C1 segment of cervical spinal cord (tissue), 14 donors: ENCODE measurements at places on chromosomes 3 and 15.

- no peak for DNase-seq
These were observed 32.3 kb downstream of the CACNA1D start for GRCh38 chr3:53526704-53527055.

- DNase-seq = no peak
These were observed 87.2 kb upstream of the KLF13 start for GRCh38 chr15:31239409-31239808.

- DNase-seq = no peak
These were observed 9.9 kb downstream of the KY start for GRCh38 chr3:134640872-134641470.

- DNase-seq = no peak
These were observed 314.4 kb downstream of the MECOM start for GRCh38 chr3:169348929-169349621.

DNA sequence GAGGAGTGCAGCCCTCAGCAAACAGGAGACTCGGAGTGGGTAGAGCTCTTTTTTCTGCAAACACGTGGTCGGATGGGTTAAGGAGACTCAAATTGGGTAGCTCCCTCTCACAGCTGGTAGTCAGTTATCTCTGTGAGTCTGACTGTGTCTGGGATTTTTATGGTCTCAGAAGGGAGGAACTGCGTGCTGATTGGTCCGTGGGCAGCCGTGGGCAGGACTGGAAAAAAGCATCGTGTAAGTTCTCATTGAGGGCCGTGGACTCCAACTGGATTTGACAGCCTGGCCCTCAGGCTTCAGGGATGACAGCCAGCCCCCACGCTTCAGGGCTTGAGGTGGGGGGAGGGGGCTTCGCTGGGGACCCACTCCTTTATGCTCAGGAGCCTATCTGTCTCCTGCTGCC is 463.9 kb downstream of the EPHA3 start:
- DNase-seq = no peak

DNA sequence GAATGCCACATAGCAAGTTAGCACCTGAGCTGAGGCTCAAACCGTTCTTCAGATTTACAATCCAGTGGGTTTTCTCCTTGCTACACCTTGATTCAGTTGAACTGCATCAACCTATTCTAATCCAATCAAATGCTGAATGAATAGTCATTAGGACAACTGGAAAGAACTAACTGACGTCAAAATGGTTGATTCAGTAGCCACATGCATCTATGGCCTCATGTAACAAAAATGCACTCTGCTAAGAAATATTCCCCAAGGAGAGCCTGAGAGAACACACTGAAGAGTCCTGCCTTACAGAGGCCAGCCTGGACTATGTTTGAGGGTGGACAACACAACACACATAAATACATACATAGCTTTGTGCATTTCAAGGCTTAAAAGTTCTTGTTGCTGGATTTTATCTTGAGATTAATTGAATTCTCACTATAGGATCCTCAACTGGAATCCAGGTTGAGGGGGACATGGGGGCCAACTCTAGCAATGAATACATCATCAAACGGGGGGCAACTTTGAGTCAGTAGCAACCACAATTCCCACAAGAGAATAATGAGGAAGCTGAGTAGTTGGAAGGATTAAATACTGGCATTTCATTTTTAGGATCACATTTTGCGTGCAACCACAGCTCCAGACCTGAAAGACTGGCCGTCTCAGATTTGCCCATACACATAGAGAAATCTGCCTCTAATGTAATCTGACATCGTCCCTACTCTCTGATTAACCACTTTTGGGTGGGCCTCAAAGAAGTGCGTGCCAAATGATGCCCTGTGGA is 280.2 kb upstream of the ICE2 start:
- no peak for DNase-seq

DNA sequence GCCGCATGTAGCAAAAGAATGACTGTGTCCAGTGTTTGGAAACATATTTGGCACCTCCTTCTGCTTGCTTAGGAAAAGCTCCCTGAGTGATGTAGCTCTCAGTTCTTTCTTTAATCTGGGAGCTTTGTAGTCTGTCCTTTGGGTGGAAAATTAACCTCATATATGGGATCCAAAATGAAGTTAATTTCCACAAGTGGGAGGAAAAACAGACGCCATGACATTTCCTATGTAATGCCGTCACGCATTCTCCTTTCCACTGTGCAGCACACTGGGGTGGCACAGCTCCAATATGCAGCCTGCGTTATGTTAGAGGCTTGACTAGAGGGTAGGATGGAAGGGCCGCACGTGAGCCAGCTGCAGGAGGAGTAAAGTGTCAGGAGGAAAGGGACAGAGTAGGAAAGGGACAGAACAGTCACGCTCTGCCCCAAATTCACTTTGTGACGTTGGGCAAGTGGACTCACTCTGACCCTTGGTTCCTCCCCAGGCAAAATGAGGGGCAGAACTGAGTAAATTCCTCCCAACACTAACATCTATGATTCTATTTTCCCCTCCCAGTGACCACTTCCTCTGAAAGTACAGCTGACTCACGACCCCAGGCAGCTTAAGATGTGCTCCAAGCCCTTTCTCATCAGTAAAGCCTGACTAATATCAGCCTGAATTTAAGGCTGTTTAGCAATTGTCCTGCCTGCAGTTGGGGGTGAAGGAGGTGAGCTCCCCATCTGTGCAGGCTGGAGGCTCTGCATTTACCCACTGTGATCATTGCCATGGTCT is 176.5 kb upstream of the PFN2 start:
- no peak for DNase-seq

GRCh38 chr3:140288595-140288994 is 353.6 kb downstream of the CLSTN2 start:
- no peak for DNase-seq

DNA sequence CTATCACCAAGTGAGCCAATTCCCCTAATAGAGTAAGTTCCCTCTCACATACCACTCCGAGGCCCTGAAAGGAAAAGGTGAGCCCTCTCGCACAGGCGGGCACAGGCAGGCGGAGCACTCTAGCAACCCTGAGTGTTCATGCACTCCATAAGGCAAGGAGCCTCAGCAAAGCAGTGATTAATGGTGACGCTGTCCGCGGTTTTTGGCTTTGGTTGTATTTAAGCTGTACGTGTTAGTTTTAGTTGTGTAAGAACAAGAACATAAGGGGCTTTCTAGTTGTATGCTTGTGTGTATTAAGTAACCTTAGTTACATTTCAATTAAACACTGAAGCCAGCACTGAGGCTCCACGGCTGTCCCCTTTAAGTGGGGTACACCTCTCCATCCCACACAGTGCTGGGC is 33.1 kb downstream of the KLHL25 start:
- DNase-seq = no peak

- DNase-seq = no peak
These were observed 218.8 kb downstream of the PLCL2 start for GRCh38 chr3:17103579-17103978.

DNA sequence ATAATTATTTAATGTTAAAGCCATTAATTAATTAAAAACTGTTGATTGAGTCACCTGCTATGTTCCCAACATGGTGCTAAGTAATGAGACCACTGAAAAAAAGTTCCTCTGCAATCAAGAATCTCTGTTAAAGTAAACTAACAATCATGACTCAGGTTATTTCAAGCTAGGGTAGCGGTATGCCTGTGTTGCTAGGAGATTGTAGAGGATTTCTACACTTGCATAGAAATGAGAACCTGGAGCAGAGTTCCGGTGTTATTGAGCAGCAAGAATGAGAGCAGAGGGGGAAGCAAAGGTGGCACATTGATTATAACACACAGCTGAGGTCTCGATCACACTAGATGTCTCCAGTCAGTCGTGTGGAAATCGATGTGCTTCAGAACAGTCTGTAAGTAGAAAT is 41.4 kb downstream of the C3orf85 start:
- DNase-seq = no peak
